ENCODE measurements at places on chromosomes 7 and 10.

GRCh38 chr10:79936625-79937615 is 12.0 kb downstream of the SFTPD start:
- peak; percentile 71 for DNase-seq

DNA sequence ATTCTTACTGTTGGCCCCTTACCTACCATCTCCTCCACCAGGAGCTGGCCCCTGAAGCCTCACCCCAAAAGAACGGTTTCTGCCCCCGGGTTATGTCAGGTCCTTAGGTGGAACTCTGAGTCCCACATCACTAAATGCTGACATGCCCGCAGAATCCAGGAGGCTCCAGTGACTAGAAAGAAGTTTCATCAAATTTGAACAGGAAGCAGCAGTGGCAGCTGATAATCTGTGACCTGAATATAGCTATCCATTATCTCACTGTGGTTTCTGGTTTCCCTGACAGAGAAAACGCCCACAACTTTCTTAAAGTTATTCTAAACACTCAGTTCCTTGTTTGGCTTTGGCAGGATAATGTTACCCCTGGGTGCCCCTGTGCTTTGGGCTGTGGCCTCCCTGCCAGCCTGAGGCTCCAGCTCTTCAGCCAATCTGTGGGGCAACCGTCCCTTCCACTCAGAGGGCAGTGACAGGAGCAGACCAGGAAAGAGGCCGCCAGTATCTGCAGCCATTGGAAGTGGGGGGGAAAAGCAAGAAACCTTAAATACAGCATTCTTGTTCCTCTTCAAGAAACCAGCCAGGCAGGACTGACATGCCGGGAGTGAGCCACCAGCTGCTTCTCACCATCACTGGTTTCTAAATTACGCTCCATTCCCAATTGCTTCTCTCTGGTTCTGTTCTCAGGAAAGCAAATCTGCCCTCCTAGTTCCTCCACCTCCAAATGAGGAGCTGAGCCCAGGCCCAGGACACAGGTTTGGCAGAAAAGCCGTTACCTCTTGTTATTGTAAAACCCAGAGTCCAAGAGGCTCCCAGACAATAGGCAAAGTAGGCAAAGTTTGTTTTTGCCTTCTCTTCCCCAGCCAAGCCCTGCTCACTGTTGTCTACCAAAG is 41.2 kb upstream of the VCL start:
- DNase-seq: peak; percentile 72

DNA sequence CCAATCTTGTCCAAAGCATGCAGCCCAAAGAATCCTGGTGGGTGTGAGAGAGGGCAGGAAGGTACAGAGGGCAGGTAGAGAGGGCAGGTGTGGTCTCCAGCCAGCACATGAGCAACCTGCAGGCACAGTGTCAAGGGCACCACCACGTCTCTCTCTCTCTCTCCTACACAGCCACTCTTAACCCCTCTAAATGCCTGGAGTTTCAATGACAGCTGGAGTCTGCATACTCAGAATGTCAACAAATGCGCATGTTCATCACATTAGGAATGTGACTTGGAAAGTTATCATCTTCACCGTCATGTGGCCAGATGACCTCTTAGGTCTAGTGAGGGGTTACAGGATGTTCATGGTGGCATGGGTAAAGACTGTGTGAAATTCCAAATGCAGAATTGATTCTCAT is 456.8 kb downstream of the SORCS1 start:
- peak; percentile 18 for DNase-seq

GRCh38 chr10:69553328-69553727 is 19.9 kb downstream of the NEUROG3 start:
- DNase-seq: no peak

DNA sequence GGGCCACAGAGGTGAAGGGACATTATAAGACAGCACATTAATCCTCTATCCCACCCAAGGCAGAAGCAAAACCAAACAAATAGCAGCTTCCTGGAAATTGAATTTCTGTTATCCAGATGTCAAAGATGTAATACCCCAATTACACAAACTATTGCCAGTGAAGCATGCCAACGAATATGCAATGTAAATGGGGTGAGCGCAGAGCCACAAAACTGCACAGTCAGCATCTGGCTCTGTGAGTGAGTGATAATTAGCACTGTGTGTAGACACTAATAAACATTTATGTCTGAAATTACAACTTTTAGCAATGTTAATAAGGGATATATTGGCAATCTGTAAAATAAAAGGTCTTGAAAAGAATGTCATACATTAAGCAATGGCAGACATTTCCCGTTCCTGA is 3.2 kb downstream of the BEND7 start:
- DNase-seq: no peak

DNA sequence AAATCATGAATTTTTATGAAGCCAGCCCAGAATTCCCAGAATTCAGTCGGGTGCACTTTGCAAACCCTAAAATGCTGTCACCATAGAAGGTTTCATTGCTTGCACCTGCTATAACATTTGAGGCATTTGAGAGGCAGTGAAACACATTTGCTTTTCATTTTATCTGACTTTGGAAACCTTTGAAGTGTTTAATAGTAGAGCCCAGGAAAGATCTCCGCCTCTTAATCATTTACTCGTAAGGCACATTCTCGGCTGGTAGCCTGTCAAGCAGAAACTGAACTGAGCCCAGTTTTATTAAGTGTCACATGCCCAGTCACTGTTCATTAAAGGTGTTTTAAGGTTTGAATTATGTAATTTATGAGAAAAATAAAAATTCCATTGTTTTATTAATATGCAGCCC is 247.6 kb downstream of the EMX2 start:
- no peak for DNase-seq

- DNase-seq: peak; percentile 1
Observed at GRCh38 chr10:59965899-59966650, 59.7 kb upstream of the CCDC6 start.

GRCh38 chr7:39735903-39736302 is 112.5 kb downstream of the RALA start:
- peak; percentile 37 for DNase-seq

DNA sequence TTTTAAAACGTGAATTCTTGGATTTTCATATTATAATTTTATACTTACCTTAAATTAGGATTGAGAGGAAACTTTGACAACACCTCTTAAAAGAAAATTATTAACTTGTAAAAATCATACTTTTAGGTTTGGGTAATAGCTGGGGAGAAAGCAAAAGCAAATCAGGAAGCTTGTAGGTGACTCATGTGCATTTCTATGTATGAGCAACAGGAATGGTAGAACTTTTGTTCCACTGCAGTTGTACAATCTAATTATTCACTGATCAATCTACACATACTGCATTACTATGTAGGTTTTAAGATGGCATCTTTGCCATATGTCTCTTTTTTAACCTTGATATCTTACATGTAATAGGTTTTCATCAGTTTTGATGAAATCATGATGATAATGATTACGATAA is 223.2 kb downstream of the PRKG1 start:
- no peak for DNase-seq

DNA sequence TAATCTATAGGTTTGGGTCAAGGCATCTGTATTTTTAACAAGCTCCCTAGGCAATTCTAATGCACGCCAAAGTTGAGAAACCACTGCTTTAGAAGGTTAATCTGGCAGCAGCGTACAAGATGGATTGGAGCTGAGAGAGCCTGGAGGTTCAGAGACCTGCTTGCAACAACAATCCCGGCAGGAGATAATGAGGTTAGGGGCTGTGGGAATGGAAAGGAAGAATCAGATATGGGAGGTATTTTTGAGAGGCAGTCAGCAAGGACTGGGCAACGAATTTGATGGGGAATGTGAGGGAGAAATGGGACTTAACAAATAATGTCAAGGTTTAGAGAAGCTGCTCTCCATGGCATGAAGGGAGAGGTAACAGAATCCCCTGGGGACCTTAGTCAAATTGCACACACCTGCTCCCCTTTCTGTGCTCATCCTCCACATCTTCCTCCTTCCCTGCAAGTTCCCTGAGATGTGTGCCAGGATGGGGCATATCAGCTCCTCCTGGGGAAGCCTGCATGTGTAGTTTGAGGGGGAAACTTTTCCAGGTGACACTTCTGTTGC is 731.0 kb upstream of the GALNT17 start:
- no peak for DNase-seq

- no peak for DNase-seq
Observed at GRCh38 chr7:31123726-31124125, 71.6 kb downstream of the ADCYAP1R1 start.

GRCh38 chr7:3154881-3155494 is 111.3 kb upstream of the CARD11 start:
- DNase-seq: peak; percentile 26

DNA sequence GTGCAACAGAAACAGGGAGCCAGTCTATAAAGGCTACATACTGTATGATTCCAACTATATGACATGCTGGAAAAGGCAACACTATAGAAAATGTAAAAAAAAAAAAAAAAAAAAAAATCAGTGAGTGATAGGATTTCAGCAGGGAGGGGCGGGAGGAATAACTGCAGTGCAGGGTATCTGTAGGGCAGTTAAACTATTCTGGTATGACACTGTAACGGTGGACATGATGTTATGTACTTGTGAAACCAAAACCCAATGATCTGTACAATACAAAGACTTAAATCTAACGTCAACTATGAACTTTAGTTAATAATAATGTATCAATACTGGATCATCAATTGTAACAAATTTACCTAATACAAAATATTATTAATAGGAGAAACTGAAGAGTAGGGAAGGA is 14.3 kb downstream of the WASL start:
- DNase-seq: no peak

DNA sequence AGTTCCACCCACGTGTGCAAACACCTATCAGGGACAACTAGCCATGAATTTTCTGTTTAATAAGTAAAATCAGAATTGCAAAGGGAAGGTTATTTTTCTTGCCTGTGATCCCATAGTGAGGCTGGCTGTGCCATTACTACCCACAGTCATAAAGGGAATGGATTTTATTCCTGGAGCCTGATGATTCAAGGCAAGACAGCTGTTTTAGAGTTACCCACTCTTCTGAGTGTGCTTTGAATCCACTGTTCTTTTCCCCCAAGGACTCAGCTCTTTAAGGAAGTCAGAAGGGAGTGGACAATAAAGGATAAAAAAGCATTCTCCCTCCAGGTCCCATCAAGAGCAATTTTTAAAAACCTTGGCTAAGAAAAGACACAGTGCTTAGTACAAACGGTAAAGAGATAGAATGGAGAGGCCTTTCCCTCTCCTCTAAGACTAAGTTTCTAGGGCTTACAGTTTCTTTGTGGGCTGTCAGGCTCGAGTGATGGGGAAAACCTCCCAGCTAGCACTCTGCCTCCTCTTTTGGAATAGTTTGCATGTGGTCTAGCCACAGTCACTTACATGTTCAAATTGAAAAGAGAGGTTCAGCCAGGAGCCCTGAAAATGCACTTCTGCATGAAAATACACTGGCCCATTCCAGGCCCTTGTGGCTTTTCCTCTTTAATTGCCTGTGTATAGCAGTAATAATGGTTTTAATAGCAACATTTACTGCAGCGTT is 5.1 kb upstream of the LRRC4 start:
- DNase-seq: no peak

DNA sequence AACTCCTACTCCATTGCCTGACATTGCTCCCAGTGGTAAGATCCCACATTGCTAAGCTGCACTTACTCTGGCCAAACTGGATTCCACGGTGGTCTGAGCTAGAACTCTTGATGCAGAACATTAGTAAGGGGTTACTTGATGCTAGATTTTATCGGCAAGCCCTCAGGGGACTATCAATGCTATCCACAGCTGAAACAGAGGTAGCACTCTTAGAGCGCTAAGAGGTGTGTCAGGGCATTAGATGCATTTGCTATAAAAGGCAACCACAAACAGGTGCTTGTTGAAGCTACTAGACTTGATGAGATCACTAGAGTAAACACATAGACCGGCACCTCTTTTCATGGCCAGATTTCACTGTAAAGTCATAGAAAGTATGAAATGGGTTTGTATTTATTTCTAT is 116.3 kb downstream of the MDFIC start:
- DNase-seq: peak; percentile 99

GRCh38 chr10:127920306-127921074 is 13.6 kb downstream of the PTPRE start:
- no peak for DNase-seq

GRCh38 chr7:117157241-117158209 is 165.3 kb downstream of the WNT2 start:
- DNase-seq: no peak

GRCh38 chr10:120580918-120581895 is 124.2 kb downstream of the PLPP4 start:
- DNase-seq: no peak

- no peak for DNase-seq
Observed at GRCh38 chr10:56928714-56929113, 567.7 kb upstream of the ZWINT start.

GRCh38 chr7:42756841-42757240 is 155.0 kb downstream of the C7orf25 start:
- no peak for DNase-seq

DNA sequence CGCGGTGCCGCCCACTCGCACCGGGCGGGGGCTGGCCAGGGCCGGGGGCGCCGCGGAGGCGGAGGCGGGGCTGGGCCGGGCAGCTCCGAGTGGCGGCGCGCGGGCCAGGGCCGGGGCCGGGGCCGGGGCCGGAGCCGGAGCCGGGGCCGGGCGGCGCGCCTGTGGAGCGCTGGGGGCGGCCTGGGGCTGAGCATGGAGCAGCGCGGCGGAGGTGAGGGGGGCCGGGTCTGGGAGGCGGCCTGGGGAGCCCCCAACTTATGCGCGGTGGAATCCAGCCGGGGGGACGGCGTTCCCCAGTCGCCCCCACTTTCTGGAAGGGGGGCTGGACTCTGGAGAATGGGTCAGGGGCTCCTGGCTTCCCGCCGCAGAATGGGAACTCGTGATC is at the start of gene LZTS2:
TSS of gene LZTS2 (plus strand) at position 67 of the 385 bp plus-strand sequence. CDS start 2,731 bp downstream, outside the sequence.
- no peak for DNase-seq

DNA sequence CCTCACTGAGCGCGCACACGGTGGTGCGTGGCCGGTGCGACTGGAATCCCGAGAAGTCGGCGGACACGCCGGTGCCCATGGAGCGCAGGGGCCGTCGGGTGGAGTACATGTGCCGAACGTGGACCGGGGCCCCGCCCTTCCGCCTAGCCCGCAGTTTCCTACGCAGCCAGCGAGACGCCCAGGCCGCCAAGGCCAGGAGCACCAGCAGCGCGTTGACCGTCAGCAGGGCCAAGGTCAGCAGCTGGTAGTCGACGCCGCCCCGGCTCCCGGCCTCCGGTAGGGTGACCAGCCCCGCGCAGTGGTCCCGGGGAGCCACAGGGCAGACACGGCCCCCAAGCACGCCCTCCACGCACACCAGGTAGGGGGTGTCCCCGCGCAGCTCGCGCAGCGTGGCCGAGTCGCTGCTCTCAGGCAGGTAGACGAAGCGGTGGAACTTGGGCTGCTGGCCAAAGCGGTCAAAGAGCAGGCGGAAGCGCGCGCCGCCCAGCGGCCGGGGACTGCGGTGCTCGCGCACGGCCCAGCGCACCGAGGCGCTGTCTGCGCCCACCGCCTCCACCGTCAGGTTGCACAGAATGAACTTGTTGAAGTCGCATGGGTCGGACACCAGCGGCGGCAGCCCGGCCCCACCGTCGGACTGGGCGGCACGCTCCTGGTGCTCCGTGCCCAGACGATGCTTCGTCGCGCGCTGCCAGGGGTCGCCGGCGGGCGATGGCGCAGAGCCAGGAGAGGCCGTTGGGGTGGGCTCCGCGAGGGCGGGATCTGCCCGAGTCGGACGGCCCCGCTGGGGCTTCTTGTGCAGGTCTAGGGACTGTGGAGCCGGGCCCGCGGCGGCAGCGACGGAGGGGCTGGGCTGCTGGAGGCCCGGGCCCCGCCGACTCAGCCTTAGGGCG is 2.2 kb downstream of the TRIL start:
- DNase-seq: no peak

- peak; percentile 6 for DNase-seq
Observed at GRCh38 chr7:115183431-115184057, 261.6 kb downstream of the MDFIC start.

All from SJCRH30 (cell line).